ENCODE measurements at places on chromosomes 1 and 21.

DNA sequence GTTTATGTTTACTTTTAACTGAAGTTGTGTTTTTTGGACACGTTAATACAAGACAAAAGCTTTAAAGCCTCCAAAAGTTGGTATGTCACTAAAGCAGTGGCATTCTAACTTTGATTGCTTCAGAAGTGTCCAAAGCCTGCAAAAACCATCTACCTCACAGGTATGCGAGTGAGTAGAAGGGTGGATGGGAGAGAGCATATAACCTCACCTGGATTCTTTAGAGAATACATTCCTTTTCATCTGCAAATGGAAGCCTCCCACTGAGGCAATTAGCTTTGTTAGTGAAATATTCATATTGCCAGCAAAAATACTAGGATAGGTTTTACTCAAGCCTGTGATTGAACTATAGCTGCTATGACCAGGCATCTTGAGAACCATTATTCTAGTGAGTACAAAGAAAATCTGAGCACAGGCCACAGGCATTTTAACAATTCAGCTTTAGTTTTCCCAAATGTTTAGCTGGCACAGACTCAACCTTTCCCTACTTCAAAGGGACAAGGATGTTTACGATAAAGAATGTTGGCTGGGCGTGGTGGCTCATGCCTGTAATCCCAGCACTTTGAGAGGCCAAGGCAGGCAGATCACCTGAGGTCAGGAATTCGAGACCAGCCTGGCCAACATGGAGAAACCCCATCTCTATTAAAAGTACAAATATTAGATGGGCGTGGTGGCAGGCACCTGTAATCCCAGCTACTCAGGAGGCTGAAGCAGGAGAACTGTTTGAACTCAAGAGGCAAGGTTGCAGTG, 39.7 kb downstream of the MAP3K21 start:
- DNase-seq, result no peak

DNA sequence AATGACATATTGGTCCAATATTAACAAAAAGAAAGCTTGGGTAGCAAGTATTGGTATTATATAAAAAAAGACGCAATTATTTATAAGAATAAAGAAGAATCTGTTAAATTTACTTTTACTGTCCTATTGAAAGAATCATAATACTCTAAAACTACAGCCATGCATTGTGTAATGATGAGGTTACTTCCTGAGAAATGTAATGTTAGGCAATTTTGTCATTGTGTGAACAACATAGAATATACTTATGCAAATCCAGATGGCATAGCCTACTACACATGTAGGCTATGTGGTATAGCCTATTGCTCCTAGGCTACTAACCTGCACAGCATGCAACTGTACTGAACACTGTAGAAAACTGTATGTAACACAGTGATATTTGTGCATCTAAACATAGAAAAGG, 121.2 kb upstream of the PTGFR start:
- no peak for DNase-seq

DNA sequence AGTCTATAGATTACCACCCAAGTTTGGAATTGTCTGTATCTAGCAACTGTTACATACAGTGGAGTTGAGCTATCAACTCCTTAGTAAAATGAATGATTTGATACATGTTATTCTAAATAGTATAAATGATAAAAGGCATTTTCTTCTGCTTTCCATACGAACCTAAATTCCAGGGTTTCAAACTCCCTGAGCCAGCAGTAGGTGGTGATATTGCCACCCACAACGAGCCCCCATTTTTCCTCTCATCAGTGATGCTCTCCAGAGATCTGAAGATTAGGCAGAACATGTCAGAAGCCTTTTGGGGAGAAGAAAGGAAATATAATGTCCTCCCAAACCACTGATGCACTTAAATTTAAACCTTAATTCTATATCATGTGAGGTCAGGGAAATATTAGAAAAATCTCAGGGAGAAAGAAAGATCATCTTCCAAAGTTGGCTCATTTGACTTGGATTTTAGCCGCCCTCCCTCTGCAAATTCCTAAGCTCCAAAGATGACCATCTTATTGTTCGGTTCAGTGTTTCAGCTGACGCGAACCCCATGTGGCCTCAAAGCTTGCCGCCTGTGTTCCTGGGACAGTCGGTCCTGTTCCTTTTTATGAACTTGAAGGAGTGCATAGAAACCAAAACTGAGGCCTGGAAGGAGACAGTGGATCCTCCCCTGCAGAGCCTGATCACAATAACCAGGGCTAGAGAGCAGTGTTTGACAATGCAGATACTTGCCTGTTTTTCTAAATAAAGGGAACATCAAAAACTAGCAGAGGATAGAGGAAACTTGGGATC, 2.3 kb downstream of the EVA1C start:
- no peak for DNase-seq

DNA sequence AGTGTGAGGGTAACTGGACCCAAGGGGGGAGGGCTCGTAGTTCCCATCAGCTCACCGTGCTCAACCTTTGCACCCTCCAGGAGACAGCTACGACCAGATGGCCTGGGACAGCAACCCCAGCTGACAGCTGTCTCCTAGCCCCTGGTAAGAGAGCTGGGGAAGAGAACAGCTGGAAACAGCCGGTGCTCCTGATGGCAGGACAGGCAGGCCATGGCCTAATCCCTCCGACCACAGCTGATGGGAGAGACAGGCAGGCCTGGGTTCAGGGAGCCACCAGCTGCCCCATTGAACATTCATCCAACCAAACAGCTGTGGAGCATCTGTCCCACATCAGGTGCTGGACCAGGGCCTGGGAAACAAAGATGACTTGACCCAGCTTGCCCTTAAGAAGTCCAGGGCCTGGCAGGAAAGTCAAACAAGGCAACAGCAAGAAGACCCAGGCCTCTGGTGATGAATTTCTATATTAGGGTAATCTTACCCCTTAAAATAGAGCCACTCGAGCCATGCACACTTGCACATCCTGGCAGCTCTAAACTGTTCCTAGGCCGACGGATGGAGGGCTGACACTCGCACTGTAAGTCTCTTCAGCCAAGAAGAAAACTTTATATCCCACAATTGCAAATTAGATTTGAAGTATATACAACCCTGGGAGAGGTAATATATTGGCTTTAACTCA, 12.2 kb downstream of the OLFML2B start:
- no peak for DNase-seq

GRCh38 chr1:19811206-19811851, 3.8 kb downstream of the RNF186 start:
- DNase-seq, result peak; percentile 68

DNA sequence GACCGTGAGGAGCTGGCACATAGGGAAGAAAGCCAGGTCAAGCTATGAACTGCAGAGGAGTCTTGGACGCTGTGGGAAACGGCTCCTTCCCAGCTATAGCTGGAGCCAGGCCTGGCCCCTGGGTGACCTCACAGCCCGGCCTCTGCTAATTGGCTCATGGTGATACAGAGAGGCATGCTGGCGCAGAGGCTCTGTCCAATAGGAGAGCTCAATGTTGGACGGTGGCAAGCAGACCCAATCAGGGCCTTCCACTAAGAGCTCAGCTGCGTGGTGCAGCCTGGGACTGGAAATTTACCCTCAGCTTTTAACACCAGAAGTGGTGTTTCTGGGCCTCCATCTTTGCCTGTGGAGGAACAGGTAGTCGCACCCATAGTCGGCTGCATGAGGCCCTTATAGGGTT, 64.4 kb upstream of the GRHL3 start:
- DNase-seq, result no peak

GRCh38 chr1:43976890-43977289, 2.1 kb upstream of the B4GALT2 start:
- no peak for DNase-seq

GRCh38 chr1:234743791-234744611, 134.0 kb upstream of the IRF2BP2 start:
- DNase-seq, result no peak

DNA sequence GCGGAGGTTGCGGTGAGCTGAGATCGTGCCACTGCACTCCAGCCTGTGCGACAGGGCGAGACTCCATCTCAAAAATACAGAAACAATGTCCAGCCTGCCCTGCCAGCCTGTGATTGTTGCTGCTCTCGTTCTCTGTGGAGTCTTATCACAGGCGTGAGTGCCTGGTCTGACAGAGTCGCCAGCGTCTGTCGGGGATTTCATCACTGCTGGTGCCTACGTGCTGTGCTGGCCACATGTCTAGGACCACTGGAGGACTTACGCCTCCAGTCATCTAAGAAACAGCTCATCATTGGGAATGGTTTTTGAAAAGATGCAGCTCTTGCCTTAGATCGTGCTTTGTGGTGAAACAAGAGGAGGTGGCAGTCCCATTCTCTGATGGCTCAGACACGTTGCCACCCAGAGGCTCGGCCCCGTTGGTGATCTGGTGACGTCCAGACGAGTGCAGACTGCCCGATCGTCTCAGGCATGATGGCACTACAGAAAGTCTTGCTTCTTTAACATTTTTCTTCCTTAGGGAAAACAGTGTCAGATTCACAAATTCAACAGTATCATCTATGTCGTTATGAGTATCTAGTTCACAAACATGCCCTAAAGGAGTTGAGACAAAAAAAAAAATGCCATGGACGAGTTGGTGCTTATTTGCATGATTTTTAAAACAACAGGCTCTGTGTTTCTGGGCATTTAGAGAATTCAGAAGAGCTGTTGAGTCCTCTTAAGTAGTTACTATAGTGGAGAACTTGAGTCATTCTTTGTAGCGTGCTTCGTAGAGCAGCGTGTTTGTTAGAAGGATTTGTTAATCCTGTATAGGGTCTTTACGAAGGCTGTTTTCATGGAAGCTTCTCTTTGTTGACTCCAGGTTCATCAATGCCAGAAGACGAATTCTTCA, 47.5 kb downstream of the CBS start:
- no peak for DNase-seq

DNA sequence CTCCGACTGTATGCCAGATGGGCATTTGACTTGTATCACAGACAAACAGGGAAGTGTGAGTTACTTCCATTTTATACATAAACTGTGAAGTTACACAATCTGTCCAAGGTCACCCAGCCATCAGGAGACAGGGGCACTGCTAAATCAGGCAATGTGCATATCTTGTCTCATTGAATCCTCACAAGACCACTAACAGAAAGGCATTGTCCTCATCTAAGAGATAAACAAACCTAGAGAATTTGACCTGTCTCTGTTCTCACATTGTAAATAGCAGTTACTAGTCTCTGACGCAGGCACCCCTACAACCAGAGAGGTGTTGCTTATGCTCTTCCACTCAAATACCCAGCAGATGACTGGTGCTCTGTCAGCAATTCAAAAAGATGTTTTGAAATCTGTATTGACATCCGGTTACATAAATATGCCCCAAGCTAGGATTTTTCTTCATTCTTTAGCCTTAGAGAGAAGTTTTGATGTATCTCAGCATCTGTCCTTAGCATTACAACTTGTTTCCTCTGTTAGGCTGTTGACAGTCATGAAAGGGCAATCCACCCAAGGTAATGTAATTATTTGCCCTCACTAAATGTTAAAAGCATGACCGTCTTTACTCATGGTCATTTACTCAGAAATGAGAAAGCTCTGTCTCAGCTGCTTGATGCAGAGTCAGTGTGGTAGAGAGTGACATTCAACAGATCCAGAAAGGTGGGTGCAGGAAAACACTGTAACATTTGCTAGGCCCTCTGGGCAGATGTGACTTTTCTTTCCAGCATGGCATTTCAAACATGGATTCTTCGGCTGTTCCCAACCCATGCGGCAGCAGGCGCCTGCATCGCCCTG, 51.9 kb upstream of the ZNF326 start:
- no peak for DNase-seq

DNA sequence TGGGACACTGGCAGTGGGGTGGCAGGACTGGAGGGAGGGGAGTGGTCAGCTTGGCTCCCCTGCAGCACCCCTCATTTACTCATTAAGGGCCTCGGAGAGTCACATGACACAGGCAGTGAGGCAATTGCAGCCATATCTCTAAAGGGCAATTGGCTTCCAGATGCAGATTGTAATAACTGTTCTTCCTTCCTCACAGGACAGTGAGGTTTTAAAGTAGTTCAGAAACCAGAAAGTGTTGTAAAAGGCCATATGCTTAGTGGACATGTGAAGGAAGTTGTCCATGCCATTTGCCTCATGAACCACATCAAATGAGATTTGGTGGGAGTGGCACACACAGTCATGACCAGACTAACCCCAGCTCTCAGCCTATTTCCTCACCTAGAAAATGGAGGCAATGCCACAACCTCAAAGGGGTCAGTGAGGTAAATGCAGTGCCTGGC, 11.1 kb downstream of the MTX1 start:
- no peak for DNase-seq

GRCh38 chr1:31944205-31945089, 6.3 kb upstream of the PTP4A2 start:
- DNase-seq, result peak; percentile 85

GRCh38 chr1:5623399-5623798, 368.8 kb downstream of the NPHP4 start:
- DNase-seq, result no peak

DNA sequence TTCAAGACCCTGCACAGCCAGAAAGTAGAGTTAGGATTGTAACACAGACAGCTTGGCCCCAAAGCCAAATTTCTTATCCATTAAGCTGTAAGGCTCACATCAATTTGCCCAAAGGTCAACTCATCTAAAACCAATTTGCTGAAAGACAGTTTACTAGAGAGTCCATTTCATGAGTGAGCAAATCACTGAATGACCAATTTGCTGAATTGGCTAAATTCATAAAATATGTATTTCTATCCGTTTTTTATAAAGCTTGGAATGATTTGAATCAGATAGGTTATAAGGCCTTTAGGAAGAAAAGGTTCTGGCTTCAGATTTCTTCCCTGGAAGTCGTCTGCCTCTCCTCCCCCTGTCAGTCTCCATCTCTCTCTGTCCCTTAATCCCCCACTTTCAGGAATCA, 168.1 kb downstream of the FCRL5 start:
- no peak for DNase-seq

- no peak for DNase-seq
Observed at GRCh38 chr1:161949548-161949947, 74.1 kb downstream of the OLFML2B start.

DNA sequence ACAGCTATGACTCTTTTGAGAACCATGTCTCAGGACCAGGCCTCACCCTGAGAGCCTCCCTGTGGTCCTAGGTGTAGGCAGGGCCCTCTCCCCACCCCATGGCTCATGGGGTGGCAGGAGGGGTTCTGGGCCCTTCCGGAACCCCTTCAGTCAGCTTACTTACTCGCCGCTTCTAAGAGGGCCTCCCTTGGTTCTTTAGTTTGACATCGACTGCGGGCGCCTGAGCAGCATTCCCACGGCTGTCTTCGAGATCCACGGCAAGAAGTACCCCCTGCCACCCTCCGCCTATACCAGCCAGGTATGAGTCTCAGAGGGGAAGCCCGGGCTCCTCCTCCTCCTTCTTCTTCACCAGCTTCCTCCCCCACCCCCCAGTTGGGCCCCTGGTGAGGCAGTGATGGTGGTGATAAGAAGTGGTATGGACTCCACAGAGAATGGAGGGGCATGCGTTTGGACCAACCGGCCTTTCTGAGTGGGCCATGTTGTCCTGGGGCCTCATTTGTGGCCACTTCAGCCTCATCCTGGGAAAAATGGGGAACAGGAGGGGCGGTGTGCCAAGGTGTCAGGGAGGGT, 28.9 kb downstream of the KCNA10 start:
- DNase-seq, result no peak

DNA sequence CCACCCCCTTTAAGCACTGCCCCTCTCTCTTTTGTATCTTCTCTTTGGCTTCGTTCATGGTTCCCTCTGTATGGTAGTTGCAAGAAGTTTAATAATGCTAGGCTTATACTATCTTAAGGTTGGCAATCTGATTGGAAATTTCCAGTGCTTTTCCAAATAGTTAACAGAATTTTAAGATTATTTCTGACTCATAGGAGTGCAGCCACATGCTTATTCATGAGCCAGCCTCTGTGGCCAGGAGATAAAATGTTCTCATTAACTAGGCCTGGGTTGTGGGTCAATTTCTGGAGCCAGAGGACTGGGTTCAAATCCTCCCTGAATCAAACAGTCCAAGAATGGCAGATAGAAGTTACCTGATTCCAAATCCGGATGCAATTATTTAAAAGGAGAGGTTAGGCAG, 103.1 kb downstream of the ATP6V1G3 start:
- DNase-seq, result no peak

- DNase-seq, result no peak
Observed at GRCh38 chr21:33395891-33396331, 7.3 kb upstream of the IFNGR2 start.
